ENCODE measurements at places on chromosomes 16 and 17. TPM values are rescaled to one million over a fixed set of nuclear protein-coding genes. Genes with fewer than 3 reads are reported as not detected.

Gene MYOCD
- not detected for total RNA-seq

GRCh38 chr17:57352665-57353175 is 96.4 kb downstream of the MSI2 start:
- no peak for DNase-seq
- no peak overlapping the region for H3K4me3 ChIP-seq
- H3K36me3 ChIP-seq, result peaks cover 27% of the 10 kb centered on the region
- H3K4me1 ChIP-seq, result peaks cover 27% of the 10 kb centered on the region
- no peaks in the 10 kb centered on the region for H3K27me3 ChIP-seq
- no peak overlapping the region for H3K27ac ChIP-seq

- no peaks in the 10 kb centered on the region for H3K36me3 ChIP-seq
- DNase-seq, result no peak
- H3K4me1 ChIP-seq, result peaks cover 4% of the 10 kb centered on the region
- no peak overlapping the region for H3K27ac ChIP-seq
- H3K27me3 ChIP-seq, result no peaks in the 10 kb centered on the region
Observed at GRCh38 chr17:59520251-59520650, 45.2 kb upstream of the DHX40 start.

GRCh38 chr17:59167571-59168001 is 12.0 kb downstream of the PRR11 start:
- no peak overlapping the region for H3K27ac ChIP-seq
- no peak overlapping the region for H3K4me3 ChIP-seq
- H3K27me3 ChIP-seq, result no peaks in the 10 kb centered on the region
- no peak for DNase-seq

Gene KRT33B
- not detected for total RNA-seq

DNA sequence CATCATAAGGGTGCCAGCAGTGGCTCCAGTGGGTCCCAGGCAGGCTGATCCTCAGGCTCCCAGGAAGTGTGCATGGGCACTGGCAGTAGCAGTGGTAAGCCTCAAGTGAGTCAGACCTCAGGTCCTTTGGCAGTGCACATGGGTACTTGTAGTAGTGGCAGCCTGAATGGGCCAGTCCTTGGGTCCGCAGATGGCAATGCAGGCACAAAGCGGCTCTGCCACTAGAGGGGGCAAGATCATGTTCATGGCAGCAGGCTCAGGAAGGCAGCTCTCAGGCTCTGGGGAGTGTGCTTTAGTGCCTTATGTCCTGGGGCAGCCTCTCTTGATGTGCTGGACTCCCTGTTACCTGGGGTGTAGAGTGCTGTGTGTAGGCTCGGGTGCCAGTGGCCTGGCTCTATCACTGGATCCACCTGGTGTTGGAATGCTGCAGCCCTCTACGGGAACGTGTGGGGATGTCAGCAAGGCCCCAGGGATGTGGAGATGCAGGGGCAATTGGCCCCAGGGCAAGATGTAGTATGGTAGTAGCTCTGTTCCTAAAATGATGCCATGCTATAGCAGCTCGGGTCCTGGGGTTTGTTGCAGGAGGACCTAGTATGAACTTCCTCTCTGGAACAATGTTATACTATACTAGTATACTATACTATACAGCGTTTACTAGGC is 11.0 kb downstream of the ACSM3 start:
- no peak overlapping the region for H3K27ac ChIP-seq
- H3K4me3 ChIP-seq, result no peak overlapping the region
- peak; percentile 40 for DNase-seq
- no peaks in the 10 kb centered on the region for H3K36me3 ChIP-seq
- H3K27me3 ChIP-seq, result no peaks in the 10 kb centered on the region

Gene KRTAP17-1
- total RNA-seq, result not detected

DNA sequence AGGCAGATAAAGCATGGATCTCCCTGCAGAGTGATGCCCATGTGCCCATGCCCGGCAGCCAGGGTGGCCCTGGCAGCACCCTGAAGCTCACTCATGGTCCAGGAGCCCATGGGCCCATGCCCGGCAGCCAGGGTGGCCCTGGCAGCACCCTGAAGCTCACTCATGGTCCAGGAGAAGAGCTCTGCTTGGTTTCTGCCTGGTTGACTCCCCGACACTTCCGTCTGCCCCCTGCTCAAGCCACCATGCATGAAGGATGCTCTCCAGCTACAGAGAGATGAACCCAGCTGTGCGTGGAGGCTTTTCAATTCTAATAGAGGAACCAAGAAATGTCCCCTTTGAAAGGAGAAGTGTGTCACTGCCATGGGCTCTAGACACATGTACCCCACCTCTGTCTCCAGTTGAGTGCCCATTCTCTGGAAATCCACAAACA is 8.7 kb downstream of the CCL17 start:
- H3K4me3 ChIP-seq, result no peak overlapping the region
- no peaks in the 10 kb centered on the region for H3K36me3 ChIP-seq
- H3K4me1 ChIP-seq, result peaks cover 16% of the 10 kb centered on the region
- H3K27ac ChIP-seq, result no peak overlapping the region
- H3K27me3 ChIP-seq, result no peaks in the 10 kb centered on the region

GRCh38 chr16:50676684-50677225 is 4.4 kb downstream of the SNX20 start:
- H3K27me3 ChIP-seq, result no peaks in the 10 kb centered on the region
- peaks cover 77% of the 10 kb centered on the region for H3K36me3 ChIP-seq
- H3K27ac ChIP-seq, result peak overlapping the region; percentile 23
- DNase-seq, result no peak

Gene RNF135
- 1.8 TPM for total RNA-seq

Gene RNU2-1
- total RNA-seq, result 5,534 TPM

Gene TBC1D24
- total RNA-seq, result 2.1 TPM

DNA sequence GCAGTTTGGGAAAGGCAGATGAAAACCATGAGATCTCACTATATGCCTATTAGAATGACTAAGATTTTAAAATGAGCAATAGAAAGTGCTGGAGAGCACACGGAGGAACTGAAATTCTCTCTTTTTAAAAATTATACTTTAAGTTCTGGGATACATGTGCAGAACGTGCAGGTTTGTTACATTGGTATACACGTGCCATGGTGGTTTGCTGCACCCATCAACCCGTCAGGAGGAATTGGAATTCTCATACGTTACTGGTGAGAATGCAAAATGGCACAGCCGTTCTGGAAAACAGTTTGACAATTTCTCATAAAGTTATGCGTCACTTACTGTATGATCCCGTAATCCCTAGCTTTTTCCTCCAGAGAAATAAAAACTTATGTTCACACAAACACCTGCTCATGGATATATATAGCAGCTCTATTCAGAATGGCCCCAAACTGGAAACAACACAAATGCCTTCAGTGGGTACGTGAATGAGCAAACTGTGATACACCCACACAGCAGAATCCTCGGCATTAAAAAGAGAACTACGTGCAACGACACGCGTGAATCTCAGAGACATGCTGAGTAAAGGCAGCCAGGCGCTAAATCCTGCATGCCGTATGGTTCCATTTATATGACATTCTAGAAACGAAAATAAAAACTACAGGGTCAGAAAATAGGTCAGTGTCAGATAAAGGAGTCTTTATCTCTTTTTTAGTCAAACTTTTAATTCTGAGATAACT is 11.8 kb downstream of the PIK3R6 start:
- H3K4me1 ChIP-seq, result peaks cover 19% of the 10 kb centered on the region
- no peaks in the 10 kb centered on the region for H3K27me3 ChIP-seq
- H3K4me3 ChIP-seq, result no peak overlapping the region
- no peaks in the 10 kb centered on the region for H3K36me3 ChIP-seq
- no peak for DNase-seq

GRCh38 chr17:65536573-65537342 is 24.7 kb downstream of the AXIN2 start:
- H3K4me3 ChIP-seq, result no peak overlapping the region
- H3K27ac ChIP-seq, result no peak overlapping the region
- H3K36me3 ChIP-seq, result peaks cover 84% of the 10 kb centered on the region
- no peaks in the 10 kb centered on the region for H3K27me3 ChIP-seq
- DNase-seq, result no peak

- H3K4me3 ChIP-seq, result peak overlapping the region; percentile 38
- no peaks in the 10 kb centered on the region for H3K36me3 ChIP-seq
- peaks cover 26% of the 10 kb centered on the region for H3K4me1 ChIP-seq
Observed at GRCh38 chr17:79779084-79779529, 1.2 kb downstream of the CBX2 start.
